Esophagus muscularis mucosa (tissue), 4 donors: ENCODE measurements at places on chromosomes 1 and 21.

DNA sequence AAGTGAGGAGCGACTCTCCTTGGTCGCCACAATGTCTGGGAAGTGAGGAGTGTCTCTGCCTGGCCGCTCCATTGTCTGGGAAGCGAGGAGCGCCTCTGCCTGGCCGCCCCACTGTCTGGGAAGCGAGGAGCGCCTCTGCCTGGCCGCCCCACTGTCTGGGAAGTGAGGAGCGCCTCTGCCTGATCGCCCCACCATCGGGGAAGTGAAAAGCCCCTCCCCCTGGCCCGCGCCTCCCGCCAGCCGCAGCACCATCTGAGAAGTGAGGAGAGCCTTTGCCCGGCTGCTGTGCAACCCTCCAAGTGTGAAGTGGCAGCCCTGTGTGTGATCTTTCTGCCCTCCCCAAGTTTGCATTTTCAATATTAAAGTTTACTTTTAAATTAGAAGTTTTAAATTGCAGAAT lies 95.0 kb upstream of the PPP2R5A start:
- no peaks in the 10 kb centered on the region for H3K36me3 ChIP-seq
- no peaks in the 10 kb centered on the region for H3K27me3 ChIP-seq
- H3K4me3 ChIP-seq, result no peak overlapping the region
- no peak overlapping the region for H3K27ac ChIP-seq
- no peak for DNase-seq

- H3K27me3 ChIP-seq, result no peaks in the 10 kb centered on the region
- H3K4me1 ChIP-seq, result peaks cover 9% of the 10 kb centered on the region
- H3K36me3 ChIP-seq, result peaks cover 52% of the 10 kb centered on the region
Measured at GRCh38 chr1:17642169-17642568, 102.7 kb downstream of the ARHGEF10L start.

GRCh38 chr1:86758570-86758969 lies 54.2 kb downstream of the SH3GLB1 start:
- no peak for DNase-seq
- no peaks in the 10 kb centered on the region for H3K27me3 ChIP-seq
- no peak overlapping the region for H3K27ac ChIP-seq
- no peaks in the 10 kb centered on the region for H3K36me3 ChIP-seq

GRCh38 chr21:35563885-35564451 lies 496.4 kb downstream of the SETD4 start:
- H3K4me3 ChIP-seq, result no peak overlapping the region
- no peak overlapping the region for H3K27ac ChIP-seq
- no peaks in the 10 kb centered on the region for H3K36me3 ChIP-seq
- peaks cover 7% of the 10 kb centered on the region for H3K4me1 ChIP-seq
- H3K27me3 ChIP-seq, result no peaks in the 10 kb centered on the region

GRCh38 chr1:157370698-157371097 lies 181.6 kb downstream of the FCRL5 start:
- peaks cover 8% of the 10 kb centered on the region for H3K27me3 ChIP-seq
- no peaks in the 10 kb centered on the region for H3K4me1 ChIP-seq
- no peaks in the 10 kb centered on the region for H3K36me3 ChIP-seq
- H3K27ac ChIP-seq, result no peak overlapping the region
- no peak for DNase-seq
- no peak overlapping the region for H3K4me3 ChIP-seq

DNA sequence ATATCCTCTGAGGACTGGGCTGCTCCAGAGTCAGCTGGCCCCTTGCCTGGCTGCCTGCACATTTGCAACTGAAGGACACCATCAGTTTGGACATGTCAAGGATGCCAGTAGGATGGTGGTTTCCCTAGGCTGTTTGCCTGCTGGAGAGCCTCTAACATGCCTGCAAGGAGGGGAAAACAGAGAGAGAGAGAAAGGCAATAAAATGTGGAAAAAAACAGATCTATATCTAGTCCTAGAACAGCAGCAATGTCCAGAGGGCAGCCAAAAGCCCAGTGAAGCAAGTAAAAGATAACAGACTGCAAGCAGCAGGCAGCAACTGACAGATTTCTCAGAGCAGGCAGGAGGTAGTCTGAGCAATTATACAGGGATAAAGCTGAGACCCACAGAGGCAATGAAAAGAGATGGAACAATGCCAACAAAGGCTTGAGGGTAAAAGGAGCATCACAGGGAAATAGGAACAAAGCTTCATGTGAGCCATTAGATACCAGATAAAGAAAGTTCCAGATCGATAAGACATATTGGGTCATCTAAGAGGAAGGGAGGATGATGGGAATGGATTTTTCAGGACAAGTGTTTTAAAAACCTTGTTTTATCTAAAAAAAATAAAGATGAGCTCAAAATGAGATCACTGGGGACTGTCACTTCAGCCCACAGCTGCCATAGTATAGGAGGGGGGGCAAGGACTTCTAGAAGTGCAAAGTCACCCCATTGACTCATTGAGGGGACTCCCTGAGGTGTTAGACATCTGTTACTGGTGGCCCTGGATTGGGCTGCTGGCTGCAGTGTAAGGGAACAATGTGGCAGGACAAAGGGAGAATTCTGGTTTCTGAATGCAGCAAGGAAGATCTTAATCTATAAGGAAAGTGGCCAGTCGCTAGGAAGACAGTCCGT lies 38.6 kb upstream of the GADD45A start:
- no peaks in the 10 kb centered on the region for H3K36me3 ChIP-seq
- H3K27ac ChIP-seq, result no peak overlapping the region
- DNase-seq, result peak; percentile 88
- no peaks in the 10 kb centered on the region for H3K27me3 ChIP-seq

GRCh38 chr1:15949453-15950245 lies 26.3 kb downstream of the ZBTB17 start:
- DNase-seq, result peak; percentile 98
- H3K4me1 ChIP-seq, result peaks cover 66% of the 10 kb centered on the region
- H3K36me3 ChIP-seq, result peaks cover 38% of the 10 kb centered on the region
- H3K27ac ChIP-seq, result peak overlapping the region; percentile 95
- H3K4me3 ChIP-seq, result peak overlapping the region; percentile 41

GRCh38 chr21:16028941-16029464 lies 299.2 kb downstream of the USP25 start:
- no peaks in the 10 kb centered on the region for H3K27me3 ChIP-seq
- no peak overlapping the region for H3K27ac ChIP-seq
- DNase-seq, result no peak
- H3K4me1 ChIP-seq, result no peaks in the 10 kb centered on the region

GRCh38 chr1:3707298-3707938 lies 44.8 kb upstream of the CCDC27 start:
- DNase-seq, result no peak
- no peak overlapping the region for H3K4me3 ChIP-seq
- H3K4me1 ChIP-seq, result no peaks in the 10 kb centered on the region
- H3K27ac ChIP-seq, result no peak overlapping the region
- H3K36me3 ChIP-seq, result no peaks in the 10 kb centered on the region

GRCh38 chr1:73820843-73821242 lies 377.1 kb downstream of the LRRIQ3 start:
- H3K36me3 ChIP-seq, result no peaks in the 10 kb centered on the region
- H3K4me1 ChIP-seq, result no peaks in the 10 kb centered on the region
- no peak for DNase-seq
- no peaks in the 10 kb centered on the region for H3K27me3 ChIP-seq
- no peak overlapping the region for H3K27ac ChIP-seq

- DNase-seq, result no peak
- no peaks in the 10 kb centered on the region for H3K36me3 ChIP-seq
- H3K27ac ChIP-seq, result no peak overlapping the region
Measured at GRCh38 chr1:83742446-83742845, 256.5 kb downstream of the TTLL7 start.

- no peak overlapping the region for H3K4me3 ChIP-seq
- no peaks in the 10 kb centered on the region for H3K27me3 ChIP-seq
- no peak for DNase-seq
- H3K4me1 ChIP-seq, result no peaks in the 10 kb centered on the region
- H3K36me3 ChIP-seq, result no peaks in the 10 kb centered on the region
Measured at GRCh38 chr1:231512147-231512698, 16.2 kb upstream of the TSNAX start.

DNA sequence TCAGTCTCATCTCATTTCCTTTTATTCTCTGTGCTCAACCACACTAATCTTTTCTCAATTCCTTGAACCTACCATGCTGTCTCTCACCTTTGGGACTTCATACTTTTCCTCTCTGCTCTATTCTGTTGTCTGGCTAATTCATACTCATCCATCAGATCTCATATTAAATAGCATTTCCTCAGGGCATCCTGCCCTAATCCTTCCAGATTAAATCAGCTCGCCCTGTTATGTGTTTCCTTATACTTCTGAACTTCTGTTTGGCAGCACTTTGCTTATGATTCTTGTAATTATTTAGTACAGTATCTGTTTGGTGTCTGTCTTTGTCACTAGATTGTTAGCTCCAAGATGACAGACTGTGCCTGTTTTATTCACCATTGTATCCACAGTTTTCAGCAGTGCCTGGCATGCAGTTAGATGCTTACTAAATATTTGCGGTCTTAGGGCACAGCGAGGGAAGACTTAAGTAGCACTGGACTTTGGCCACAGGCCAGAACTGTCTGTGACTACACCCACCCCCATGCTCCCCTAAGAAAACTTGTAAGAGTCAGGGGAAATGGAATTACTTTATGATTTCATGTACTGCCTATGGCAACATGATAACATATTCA lies 9.9 kb upstream of the CAP1 start:
- no peak overlapping the region for H3K4me3 ChIP-seq
- H3K4me1 ChIP-seq, result peaks cover 5% of the 10 kb centered on the region
- H3K27ac ChIP-seq, result no peak overlapping the region
- no peaks in the 10 kb centered on the region for H3K36me3 ChIP-seq
- no peak for DNase-seq
- no peaks in the 10 kb centered on the region for H3K27me3 ChIP-seq

DNA sequence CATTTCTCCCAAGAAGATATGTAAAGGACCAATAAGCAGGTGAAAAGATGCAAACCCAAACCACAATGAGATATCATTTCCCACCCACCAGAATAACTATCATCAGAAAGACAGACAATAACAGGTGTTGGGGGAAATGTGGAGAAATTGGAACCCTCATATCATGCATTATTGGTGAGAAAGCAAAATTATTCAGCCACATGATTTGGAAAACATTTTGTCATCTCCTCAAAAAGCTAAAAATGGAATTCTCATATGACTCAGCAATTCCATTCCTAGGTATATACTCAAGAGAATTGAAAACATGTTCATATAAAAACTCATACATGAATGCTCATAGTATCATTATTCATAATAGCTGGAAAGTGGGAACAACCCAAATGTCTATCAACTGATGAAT lies 25.1 kb upstream of the RNF186 start:
- no peaks in the 10 kb centered on the region for H3K36me3 ChIP-seq
- H3K27ac ChIP-seq, result no peak overlapping the region
- H3K27me3 ChIP-seq, result peaks cover 5% of the 10 kb centered on the region
- no peak for DNase-seq
- H3K4me3 ChIP-seq, result no peak overlapping the region
- no peaks in the 10 kb centered on the region for H3K4me1 ChIP-seq

DNA sequence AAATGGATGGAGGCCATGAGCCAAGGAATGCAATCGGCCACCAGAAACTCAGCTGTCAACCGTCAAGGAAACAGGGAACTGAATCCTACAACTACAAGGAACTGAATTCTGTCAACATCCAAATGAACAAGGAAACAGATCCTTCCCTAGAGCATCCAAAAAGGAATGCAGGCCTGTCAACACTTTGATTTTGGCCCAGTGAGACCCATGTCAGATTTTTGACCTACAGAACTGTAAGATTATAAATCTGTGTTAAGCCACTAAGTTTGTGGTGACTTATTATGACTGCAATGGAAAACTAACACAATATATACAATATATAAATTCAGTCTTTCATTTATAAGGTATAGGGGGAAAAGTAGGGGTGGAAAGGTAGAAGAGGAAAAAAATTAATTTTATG lies 55.3 kb downstream of the SHCBP1L start:
- no peak overlapping the region for H3K27ac ChIP-seq
- no peaks in the 10 kb centered on the region for H3K27me3 ChIP-seq
- no peaks in the 10 kb centered on the region for H3K4me1 ChIP-seq

GRCh38 chr1:185608177-185608576 lies 126.0 kb upstream of the HMCN1 start:
- no peak overlapping the region for H3K4me3 ChIP-seq
- no peaks in the 10 kb centered on the region for H3K36me3 ChIP-seq
- no peak for DNase-seq
- H3K27ac ChIP-seq, result no peak overlapping the region
- H3K27me3 ChIP-seq, result no peaks in the 10 kb centered on the region

DNA sequence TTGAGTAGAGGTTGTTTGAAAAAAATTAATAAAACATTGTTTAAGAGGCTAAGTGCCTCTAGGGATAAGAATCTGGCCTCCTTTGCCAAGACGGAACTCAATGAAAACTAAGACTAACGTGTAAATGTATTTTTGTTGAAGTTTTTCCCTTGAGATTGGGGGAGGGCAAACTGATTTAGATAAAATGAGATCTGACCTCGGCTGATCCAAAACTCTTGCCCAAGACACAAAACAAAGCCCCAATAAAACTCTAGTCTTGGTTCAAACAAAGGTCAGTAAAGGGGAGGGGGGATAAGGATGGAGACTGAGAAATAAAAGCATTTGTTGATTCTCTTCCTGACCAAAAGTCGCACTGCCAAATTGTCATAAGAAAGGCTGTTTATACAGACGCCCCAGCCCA lies 134.8 kb upstream of the DPT start:
- no peaks in the 10 kb centered on the region for H3K36me3 ChIP-seq
- no peak overlapping the region for H3K4me3 ChIP-seq
- no peak overlapping the region for H3K27ac ChIP-seq
- DNase-seq, result no peak
- H3K4me1 ChIP-seq, result peaks cover 21% of the 10 kb centered on the region

GRCh38 chr21:43812957-43813655 lies 23.7 kb downstream of the RRP1 start:
- H3K36me3 ChIP-seq, result no peaks in the 10 kb centered on the region
- no peak overlapping the region for H3K4me3 ChIP-seq
- no peak overlapping the region for H3K27ac ChIP-seq
- no peak for DNase-seq
- no peaks in the 10 kb centered on the region for H3K27me3 ChIP-seq

DNA sequence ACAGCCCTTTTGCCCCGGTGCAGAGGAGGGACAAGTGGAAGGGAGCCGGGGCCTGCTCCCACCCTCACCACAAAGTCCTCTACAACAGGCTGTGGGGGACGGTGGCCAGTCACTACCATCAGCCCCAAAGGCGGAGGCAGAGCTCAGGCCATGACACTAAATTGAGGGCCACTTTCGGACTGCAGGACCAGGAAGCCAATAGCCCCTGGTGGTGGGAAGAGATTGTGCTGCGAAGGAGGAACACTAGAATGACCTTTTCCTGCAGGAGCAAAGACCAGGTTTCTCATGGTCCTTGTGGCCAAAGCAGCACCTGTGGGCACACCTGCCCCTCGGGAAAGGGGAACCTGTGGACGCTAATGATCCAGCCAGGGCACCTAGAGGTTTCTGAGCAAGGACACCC lies 30.3 kb downstream of the ACTA1 start:
- H3K36me3 ChIP-seq, result no peaks in the 10 kb centered on the region
- no peaks in the 10 kb centered on the region for H3K27me3 ChIP-seq
- H3K4me1 ChIP-seq, result peaks cover 14% of the 10 kb centered on the region

- no peaks in the 10 kb centered on the region for H3K36me3 ChIP-seq
- no peak for DNase-seq
- no peaks in the 10 kb centered on the region for H3K4me1 ChIP-seq
- no peak overlapping the region for H3K27ac ChIP-seq
- H3K4me3 ChIP-seq, result no peak overlapping the region
Measured at GRCh38 chr1:85850238-85850637, 142.0 kb upstream of the ZNHIT6 start.
